Activated naive CD4-positive, alpha-beta T cell treated with Interleukin-2 at 50 U/mL for 16 hours (primary cell): ENCODE measurements at places on chromosomes 4 and X.

DNA sequence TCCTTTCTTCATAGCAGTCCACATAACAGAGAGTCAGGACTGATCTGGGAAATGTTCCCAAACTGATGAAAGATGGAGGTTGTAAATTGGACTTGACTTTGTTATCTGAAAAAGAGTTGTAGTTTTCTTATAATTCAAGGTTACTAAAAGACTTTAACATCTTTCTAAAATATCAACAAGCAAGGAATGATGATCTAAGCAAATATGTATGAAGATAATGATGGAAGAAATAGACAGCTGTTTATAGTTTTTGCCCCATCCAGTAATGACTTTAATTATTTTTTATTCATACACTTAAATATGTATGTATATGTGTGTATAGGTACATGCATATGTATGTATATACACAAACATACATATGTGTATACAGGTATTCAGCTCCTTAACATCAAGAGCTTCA is 411.1 kb upstream of the SPOCK3 start:
- DNase-seq: no peak

DNA sequence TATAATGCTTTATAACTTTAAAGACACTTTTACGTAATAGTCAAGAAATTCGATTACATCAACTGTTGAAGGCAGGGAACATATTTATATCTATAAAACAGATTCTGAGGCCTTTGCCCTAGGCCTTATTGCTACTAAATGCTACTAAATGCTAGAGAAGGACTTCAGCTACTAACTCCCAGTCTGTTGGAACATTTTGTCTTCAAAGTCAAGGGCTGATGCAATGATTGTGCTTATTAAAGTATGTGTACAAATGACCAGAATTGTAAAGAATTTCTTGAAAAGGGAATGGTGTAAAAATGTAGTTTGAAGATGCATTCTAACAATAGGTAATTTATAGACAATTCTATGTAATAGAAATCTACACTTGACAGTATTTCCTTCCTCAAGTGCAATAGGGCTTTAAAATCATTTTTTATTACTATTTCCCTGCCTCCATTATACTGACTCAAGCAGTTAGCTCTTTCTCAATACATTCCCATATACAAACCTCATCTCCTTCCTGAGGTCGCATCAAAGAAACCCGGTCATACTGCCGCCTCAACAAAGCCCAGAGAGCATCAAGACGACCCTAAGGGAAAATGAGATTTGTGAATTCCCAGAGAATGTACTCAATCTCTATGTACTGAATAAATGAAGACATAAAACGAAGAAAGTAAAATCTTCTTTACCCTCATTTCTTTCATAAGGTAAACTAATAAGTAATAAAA is 95.7 kb downstream of the ANTXR2 start:
- DNase-seq: no peak

- no peak for DNase-seq
Observed at GRCh38 chr4:150255610-150256224, 177.5 kb downstream of the DCLK2 start.

- no peak for DNase-seq
Observed at GRCh38 chrX:110097920-110098319, 95.0 kb downstream of the TMEM164 start.

DNA sequence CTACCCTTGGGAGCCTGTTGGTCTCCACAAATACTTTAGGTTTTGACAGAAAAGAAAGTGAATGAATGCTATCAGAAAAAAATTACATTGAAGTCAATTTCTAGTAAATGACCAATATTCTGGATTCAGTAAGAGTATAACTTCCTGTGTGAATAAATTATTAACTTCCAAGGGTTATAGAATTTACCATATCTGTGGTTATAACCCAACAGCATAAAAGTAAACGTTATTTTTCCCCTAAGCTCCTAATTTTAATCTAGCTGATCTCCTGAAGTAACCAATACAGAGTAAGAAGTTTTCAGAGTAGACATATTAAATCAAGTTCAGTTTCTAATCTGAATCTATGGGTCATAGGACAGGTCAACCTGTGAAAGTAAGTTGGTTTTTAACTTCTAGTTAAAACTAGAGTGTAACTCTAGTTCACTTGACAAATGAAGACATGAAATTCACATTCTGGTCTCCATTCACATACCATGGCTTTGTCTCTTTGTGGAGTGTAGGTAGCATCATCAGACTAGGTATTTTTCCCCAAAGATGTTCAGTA is 22.8 kb downstream of the DTHD1 start:
- DNase-seq: no peak

- DNase-seq: no peak
Observed at GRCh38 chr4:27828843-27829242, 968.2 kb downstream of the STIM2 start.

- DNase-seq: no peak
Observed at GRCh38 chrX:9467751-9468150, 2.9 kb downstream of the TBL1X start.

GRCh38 chr4:109912706-109913595 is at the start of gene EGF:
Gene EGF (plus strand): TSS chr4:109912883. CDS start chr4:109913336, 453 bp downstream.
- no peak for DNase-seq

DNA sequence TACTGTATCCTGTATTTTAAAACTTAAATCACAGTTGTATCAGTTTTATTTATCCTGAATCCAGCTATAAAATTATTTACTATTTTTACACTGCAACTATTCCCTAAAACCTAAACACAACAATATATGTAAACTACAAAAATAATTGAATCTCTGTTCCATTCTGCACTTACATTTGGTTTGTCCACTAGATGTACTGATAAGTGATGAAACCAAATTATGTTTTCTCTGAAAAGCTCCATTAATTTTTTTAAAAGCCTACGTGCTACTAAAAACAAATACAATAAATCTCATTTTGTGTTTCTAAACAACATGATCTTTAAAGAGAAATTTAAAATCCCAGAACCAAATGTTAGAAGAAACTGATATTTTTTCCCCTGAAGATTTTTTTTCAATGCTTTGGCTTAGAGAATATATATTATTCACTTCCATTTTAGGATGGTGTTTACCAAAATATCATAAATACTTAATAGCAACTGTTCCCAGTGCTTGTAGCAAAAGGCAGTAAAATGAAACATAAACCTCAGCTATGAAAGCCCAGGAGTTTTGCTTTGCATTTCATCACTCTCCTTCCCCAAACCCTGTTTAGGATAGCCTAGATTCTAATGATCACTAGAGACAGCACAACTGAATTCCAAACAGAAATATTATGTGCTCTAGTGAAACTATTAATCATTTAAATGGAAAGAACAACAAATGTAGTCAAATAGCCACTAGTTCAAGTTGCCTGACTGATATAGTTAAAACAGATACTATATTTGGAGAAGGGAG is 19.7 kb downstream of the ANTXR2 start:
- DNase-seq: no peak

GRCh38 chr4:10532155-10532554 is 74.9 kb upstream of the ZNF518B start:
- no peak for DNase-seq

DNA sequence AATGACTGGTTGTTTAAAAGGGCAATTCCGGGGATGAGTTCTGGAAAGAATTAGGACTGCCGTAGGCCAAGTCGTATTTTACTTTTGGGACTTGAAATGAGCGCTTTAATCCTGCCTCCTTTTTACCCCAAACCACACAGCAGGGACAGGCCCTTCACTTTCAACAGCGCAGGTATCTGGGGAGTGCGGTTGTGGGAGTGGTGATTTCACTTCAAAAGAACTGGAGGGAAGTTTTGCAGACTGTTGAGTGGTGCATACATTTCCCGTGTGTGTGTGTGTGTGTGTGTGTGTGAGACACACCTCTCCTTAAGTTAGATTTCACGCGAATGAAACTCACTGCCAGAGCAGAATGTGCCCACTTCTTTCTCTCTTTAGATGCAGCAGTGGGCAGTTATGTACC is 2.8 kb downstream of the NHS start:
- DNase-seq: no peak

DNA sequence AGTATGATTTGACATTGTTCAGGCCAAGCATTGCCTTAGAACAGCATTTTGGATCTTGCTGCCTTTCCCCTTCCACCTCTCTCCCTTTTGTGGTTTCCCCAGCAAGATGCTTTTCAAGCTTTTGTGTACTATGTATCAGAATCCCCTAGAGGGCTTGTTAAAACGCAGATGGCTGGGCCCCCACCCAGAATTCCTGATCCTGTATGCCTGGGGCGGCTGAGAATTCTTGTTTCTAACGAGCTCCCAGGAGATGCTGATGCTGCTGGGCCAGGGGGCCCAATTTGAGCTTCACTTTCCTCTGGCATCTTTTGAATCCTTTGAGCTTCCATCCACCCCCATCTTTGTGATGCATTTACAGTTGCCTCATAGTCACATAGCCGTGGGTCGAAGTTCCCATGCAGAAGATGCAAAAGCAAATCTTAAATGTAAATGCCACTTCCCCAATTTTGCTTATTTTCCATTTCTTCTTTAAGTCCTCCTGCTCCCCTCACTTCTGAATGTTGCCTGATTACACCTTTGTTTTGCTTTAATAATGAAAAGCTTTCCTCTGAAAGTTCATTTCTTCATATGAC is 18.5 kb downstream of the HCCS start:
- DNase-seq: no peak

DNA sequence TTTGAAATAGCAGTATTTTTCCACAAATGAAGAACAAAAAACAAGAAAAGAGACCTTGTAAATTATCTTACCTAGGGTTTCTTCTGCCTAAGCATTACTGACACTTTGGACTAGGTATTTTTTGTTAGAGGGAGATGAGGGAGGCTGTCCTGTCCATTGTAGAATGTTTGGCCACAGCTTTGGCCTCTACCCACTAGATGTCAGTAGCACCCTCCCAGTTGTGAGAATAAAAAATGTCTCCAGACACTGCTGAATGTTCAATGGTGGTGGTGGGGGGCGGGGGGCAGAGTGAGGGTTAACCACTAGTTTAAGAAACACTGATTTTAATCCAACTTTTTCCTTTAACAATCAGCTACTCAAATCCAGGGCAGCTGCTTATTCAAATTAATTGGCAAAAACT is 25.8 kb downstream of the OTUD4 start:
- no peak for DNase-seq

GRCh38 chr4:182101618-182102017 is 141.6 kb upstream of the TENM3 start:
- no peak for DNase-seq
